Mucosa of descending colon (tissue), 3 donors: ENCODE measurements at places on chromosomes 5 and 9.

- peak; percentile 62 for DNase-seq
These were observed 1.7 kb downstream of the CNOT8 start for GRCh38 chr5:154860123-154860522.

DNA sequence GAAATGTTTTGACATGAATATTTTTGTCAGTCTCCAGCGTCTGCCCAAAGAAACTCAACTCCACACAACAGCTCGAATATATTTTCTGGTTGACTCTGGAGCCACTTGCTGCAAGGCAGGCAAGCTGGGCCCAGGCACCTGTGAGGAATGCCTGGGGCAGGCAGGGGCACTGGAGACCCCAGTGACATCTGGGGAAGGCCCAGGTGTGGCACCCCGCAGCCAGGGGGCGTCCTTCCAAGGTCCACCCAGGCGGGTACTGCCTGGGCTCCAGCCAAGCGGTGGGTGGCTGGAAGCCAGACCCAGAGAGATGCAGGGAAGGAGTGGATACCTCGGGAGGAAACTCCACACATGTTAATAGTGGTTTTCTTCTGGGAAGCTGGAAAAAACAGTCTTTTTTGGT is 125.9 kb downstream of the PHF2 start:
- DNase-seq: no peak

GRCh38 chr9:34701023-34701768 is 8.7 kb downstream of the CCL21 start:
- peak; percentile 76 for DNase-seq

GRCh38 chr9:2299156-2299842 is 284.2 kb downstream of the SMARCA2 start:
- DNase-seq: peak; percentile 65

GRCh38 chr5:66454186-66455078 is 141.8 kb upstream of the MAST4 start:
- no peak for DNase-seq

DNA sequence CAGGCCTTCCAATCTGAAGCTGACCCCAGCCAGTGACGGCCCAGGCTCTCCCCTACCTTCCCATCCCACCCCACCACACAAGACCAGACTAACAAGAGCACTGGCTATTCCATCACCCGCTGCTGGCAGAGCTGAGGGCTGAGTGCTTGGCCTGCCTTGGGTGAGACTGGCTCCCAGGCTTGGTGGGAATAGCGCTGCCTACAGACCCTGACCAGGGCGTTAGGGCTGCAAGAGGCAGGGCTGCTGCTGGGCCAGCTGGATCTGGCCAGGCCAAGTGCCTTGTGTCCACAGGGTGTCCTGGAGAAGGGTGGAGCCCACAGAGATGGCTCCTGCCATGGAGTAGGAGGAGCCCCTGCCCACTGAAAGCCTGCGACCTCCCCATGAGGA is 31.6 kb upstream of the ANGPTL2 start:
- no peak for DNase-seq

DNA sequence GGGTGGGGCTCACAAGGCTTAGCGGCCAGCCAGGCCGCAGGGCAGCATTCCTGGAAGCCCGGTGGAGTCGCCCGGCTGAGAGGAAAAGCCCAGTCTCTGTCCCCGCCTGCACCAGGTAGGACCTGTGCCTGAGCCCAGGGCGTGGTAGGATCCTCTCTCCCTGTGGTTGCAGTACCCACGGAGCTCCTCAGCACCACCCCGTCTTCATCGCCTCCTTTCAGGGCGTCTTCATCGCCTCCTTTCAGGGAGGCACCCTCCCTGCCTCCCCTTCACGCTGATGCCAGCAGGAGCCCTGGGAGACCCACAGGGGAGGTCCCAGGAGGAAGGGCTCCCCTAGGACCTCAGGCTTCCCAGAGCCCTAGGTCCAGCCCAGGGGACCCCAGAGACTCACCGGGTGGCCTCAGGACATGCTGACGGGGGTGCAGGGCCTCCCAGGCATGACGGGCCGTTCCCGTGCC is 53.3 kb upstream of the NOTCH1 start:
- DNase-seq: no peak
